AML-193 (cell line): ENCODE measurements at places on chromosomes 12 and 14.

DNA sequence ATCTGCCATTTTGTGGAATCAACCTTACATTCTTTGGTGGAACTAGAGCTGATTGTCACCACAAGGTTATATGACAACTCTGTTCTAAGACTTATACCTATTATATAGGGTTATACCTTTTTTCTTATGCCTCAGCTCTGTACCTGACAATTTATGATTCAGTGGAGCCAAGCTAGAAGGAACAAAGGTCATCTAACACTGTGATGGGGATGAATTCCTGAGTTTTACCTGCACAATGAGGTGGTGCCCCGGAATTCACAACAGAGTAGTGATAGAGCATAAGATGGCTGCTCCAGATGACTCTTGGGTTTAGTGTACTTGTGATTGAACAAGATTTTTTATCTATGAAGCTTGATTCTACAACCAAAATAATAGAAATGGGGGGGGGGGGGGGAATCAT lies 207.3 kb downstream of the PCNX1 start:
- no peak for DNase-seq

DNA sequence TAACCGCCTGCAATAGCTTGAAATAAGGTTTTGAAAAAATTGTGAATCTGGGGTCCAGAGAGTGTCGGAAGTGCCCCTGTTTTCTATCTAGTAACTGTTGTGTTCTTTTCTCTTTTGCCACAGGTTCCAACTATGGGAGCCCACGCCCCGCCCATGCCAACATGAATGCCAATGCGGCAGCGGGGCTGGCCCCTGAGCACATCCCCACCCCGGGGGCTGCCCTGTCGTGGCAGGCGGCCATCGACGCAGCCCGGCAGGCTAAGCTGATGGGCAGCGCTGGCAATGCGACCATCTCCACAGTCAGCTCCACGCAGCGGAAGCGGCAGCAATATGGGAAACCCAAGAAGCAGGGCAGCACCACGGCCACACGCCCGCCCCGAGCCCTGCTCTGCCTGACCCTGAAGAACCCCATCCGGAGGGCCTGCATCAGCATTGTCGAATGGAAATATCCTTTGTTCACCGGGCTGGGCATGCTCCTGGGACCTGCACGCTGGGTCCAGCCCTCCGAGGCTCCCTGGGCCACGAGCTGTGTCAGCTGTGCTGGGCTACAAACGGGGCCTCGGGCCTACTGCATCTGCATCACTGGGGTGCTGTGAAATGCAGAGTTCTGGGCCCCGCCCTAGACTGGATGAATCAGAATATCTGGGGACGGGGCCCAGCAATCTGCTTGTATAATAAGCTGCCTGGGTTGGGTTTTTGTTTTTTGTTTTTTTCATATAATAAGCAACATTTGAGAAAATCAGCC lies 62.5 kb downstream of the CACNA1C start:
- no peak for DNase-seq

GRCh38 chr14:70807898-70808415 lies 1.4 kb downstream of the MAP3K9 start:
- DNase-seq, result no peak

- no peak for DNase-seq
Observed at GRCh38 chr14:105467249-105467941, 7.2 kb upstream of the CRIP2 start.

DNA sequence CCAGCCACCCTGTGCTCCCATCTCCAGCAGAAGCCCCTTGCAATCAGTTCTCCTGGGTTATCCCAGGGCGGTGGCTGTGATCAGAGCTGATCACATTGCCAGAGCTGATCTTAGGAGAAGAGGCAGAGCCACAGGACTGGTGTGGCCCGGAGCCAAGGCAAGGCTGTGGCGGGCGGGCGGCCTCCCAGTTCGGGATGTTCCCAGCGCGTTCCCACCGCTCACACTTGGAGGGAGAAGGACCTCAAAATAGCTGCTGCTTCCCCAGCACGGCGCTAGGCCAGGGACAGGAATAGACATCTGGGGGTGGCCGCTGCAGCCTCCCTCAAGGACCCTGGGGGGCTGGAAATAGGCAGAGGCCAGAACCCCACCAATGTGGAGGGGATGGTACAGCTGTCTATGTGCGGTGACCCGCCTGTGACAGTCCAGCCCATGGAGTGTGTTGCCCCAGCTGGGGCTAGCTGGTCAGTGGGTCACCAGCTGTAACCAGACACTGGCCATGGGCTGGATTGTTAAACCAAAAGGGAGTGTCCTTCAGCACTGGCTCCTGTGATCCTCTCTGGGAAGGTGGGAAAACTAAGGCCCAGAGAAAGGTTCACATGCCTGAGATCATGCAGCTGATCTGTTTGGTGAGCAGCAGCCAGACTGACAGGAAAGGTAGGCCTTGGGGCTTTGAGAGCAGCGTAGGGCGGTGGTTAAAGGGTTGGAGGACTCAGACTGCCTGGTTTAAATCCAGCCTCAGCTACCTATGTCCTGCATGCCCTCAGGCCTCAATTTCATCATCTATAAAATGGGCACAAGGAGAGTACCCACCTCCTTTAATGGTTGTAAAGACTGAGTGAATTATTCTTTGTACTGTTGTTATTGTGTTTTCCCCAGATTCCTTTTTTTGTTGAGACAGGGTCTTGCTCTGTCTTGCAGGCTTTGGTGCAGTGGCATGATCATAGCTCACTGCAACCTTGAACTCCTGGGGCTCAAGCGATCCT lies 8.0 kb upstream of the POP5 start:
- no peak for DNase-seq

DNA sequence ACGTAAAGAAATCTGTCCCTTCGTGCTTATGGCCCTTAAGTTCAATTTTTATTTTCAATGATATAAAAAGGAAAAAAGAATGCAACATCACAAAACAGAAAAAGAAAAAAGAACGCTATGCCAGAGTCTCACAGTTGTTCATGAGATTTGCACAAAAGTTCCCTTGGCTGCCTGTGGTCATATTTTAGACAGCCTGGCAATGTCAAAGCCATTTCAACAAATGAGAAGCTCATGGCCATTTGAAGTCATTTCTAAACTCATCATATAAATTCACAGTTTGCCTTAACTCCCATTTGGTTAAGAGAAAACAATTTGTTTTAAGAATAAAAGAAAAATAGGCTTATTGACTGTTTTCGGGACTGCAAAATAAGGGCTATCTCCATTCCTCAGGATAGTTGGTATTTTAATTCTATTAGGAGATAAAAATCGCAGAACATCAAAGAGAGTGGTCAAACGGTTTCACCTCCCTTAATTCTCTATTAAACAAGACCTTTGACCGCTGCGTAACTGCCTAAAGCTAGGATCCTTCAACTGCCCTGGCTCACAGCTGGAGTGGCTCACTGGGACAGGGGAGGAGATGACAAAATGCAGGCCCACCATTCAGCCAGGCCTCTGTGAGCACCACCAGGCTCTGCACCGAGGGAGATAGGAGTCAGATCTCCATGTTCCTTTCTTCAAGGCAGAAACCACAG lies 119.2 kb upstream of the DAAM1 start:
- no peak for DNase-seq

DNA sequence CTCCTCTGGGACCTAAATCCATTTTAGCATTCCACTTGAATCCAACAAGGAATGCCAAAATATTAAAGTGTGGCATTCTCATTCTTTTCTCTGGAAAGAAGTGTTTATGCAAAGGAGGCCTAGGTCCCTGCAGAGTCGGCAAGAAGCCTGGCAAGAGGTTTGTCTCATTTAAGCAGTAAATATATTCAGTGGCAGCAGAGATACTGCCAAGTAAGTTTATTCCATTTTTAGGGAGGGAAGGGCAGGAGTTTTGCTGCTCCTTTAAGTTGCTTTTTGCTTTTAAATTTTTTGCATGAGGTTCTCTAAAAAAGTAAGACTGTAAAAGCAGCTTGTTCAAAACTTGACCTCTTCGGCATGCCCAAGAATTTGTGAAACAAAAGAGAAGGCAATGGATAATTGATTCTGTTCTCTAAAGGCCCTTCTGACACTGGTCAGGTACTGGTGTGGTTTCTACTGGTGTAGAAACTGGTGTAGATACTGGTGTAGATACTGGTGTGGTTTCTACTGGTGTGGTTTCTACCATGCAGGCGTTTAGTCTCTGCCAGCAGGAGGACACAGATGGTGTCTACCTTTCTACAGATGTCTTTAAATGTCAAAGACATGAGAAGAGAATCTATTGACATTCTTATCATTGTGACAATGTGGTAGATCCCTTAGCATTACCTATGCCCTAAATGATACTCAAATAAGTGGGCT lies 107.3 kb downstream of the SAMD4A start:
- DNase-seq, result no peak
